ENCODE measurements at places on chromosomes 12 and 14.

- no peak for DNase-seq
Observed at GRCh38 chr14:70871863-70872677, 35.2 kb upstream of the PCNX1 start.

DNA sequence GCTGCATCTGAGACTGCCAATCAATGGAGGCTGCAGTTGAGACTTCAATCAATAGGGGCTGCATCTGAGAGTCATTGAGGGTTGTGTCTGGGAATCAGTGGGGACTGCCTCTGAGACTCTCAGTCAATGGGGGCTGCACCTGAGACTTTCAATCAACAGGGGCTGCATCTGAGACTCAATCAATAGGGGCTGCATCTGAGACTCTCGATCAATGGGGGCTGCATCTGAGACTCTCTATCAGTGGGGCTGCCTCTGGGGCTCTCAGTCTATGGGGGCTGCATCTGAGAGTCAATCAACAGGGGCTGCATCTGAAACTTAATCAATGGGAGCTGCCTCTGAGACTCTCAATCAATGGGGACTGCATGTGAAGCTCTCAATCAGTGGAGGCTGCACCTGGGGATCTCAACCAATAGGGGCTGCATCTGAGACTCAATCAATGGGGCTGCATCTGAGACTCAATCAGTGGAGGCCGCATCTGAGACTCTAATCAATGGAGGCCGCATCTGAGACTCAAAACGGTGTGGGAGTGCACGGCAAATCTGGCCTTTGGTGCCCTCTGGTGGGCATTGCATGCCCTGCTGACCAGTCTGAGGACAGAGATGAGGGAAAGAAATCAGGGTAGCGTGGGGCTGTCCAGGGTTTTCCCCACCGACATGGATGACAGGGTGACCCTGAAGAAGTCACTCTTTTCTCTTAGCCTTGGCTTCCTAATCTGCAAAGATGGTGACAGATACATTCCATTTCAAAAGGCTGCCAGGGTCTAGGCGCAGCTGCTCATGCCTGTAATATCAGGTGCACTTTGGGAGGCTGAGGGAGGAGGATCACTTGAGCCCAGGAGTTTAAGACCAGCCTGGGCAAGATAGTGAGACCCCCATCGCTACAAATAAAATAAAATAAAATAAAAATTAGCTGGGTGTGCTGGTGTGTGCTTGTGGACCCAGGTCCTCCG, 41.3 kb upstream of the EIF5 start:
- peak; percentile 39 for DNase-seq

DNA sequence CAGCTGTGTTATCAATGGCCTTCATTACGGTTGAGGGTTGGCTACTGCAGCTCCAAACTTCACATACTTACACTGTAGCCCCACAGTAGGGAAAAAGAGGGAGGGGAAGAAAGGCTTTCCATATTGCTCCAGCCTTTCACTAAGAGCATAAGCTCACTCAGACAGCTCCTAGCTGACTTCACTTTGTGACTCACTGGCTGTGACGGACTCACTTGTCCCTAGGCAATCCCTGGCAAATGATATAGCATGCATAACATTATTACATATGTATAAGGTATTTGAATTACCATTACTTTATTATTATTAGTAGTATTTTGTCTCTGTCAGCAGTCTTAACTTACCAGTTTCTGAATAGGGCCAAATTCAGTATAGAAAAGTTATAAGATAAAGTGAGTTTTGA, 350.7 kb downstream of the RMST start:
- no peak for DNase-seq

- no peak for DNase-seq
Observed at GRCh38 chr12:78229591-78230101, 399.0 kb downstream of the NAV3 start.

- DNase-seq, result no peak
Observed at GRCh38 chr14:90248594-90248993, 7.8 kb upstream of the PSMC1 start.

All from stimulated activated CD8-positive, alpha-beta memory T cell treated with anti-CD3 and anti-CD28 coated beads, Interleukin-7, amount 100 ng/mL, for 48 hours (primary cell).